ENCODE measurements at places on chromosomes 6 and 20.

DNA sequence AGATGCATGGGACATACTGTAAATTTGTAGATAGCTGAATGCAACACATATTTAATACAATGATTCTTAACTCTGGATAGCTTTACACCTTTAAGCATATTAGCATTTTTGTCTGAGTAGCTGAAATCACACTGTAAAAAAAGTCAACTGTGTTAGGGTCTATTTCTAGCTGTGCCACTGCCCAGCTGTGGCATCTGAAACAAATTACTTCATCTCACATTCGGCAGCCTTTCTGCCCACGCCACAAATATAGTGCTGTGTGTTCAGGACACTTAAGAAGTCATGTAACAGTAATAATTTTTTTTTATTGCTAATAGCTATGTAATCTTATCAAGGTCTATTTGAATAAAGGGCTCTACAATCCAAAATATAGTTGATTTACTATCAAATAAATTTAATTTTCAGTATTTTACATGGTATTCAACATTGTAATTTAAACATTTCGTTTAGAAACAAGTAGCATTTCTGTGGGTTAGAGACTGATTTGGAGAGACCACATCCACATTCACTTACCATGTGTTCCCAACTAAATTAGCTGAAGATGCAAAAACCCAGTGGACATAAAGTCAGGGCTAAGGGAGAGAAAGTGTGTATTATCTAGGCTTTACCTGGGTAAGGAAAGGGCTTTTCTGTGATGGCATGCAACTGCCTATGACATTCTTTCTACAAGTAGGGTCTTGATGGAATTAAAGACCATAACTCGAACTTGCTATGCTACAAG is 276.7 kb downstream of the PLCB1 start:
- DNase-seq: no peak

DNA sequence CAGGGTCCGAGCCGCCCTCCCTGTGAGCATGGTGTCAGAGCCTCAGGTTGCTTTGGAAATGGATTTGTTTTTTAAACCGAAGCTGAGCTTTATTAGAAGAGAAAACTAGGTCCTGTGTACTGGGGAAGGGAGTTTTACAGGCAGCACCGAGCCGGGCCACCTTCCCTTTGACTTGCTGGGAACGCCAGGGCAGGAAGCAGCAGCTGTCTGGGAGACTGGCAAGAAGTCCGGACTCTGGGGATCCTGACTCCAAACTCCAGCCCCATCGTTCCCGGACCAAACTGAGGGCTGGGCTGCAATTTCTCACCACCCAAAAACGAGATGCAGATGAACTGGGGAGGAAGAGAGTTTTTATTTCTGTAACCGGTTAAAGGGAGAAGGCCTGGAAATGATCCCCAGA is 214.9 kb upstream of the KCNG1 start:
- DNase-seq: no peak

GRCh38 chr6:116572162-116572561 is 858 bp downstream of the RWDD1 start:
- no peak for DNase-seq

GRCh38 chr6:65707126-65707826 is at the start of gene EYS:
TSS of gene EYS (minus strand) at chr6:65707226. CDS start at chr6:65495410, 211,816 bp downstream.
- no peak for DNase-seq

DNA sequence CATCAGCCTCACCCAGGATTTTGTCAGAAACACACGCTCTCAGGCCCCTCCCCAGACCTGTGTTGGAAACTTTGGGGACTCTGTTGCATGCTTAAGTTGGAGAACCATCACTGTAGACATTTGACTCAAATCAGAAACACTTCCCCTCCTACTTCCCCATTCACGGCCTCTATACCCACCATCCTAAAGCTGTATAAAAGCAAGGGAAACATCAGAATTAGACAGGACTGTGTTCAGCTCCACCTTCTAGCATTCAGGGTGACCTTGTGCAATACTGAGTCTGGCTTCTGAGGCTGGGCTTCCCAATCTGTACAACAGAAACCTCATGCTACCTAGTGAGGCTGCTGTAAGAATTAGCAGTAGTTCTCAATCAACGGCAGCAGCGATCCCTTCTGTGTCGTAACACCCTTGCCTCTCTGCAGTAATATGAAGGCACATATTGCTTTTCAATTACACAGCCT is 252.3 kb downstream of the LY86 start:
- no peak for DNase-seq

GRCh38 chr20:51894619-51895018 is 92.3 kb upstream of the SALL4 start:
- no peak for DNase-seq

Measured in central memory CD4-positive, alpha-beta T cell (primary cell).